ENCODE measurements at places on chromosomes 16 and 17. TPM values are rescaled to one million over a fixed set of nuclear protein-coding genes. Genes with fewer than 3 reads are reported as not detected.

Gene ZNF213
- 0.72 TPM for total RNA-seq

Gene CCL1
- not detected for total RNA-seq

Gene NPB
- not detected for total RNA-seq

Gene OR2C1
- under 0.01 TPM for total RNA-seq

Gene ALDOA
- total RNA-seq = 1,576 TPM
